ENCODE measurements at places on chromosomes 12 and 14. TPM values are rescaled to one million over a fixed set of nuclear protein-coding genes. Genes with fewer than 3 reads are reported as not detected.
A peak's percentile ranks its signal among the peaks of the same experiment; 100 is the strongest.

DNA sequence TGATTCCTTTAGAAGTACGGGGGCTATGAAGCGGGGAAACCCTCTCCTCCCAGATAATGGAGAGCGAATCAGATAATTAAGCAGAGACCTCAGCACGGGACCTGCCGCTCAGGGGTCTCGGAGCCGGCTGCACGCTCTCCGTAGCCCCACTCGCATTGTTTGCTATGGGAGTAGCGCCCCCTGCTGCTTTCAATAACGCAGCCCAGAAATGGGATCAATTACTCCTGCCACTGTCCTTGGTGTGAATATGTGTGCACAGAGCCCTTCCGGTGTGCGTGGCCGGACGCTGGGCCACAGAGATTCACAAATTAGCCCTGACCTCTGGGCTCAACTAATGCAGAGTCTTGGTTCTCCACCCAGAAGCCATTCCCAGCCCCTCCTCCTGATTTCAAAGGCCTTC lies 76.4 kb upstream of the TMEM132C start:
- no peak overlapping the region for H3K27ac ChIP-seq
- no peaks in the 10 kb centered on the region for H3K27me3 ChIP-seq
- H3K36me3 ChIP-seq, result no peaks in the 10 kb centered on the region
- no peaks in the 10 kb centered on the region for H3K4me1 ChIP-seq
- H3K4me3 ChIP-seq, result no peak overlapping the region

GRCh38 chr14:74258764-74259035 lies 19.5 kb downstream of the VSX2 start:
- no peak overlapping the region for H3K4me3 ChIP-seq
- no peak overlapping the region for H3K27ac ChIP-seq
- DNase-seq, result no peak

HOXC6 gene
- total RNA-seq, result not detected

DNA sequence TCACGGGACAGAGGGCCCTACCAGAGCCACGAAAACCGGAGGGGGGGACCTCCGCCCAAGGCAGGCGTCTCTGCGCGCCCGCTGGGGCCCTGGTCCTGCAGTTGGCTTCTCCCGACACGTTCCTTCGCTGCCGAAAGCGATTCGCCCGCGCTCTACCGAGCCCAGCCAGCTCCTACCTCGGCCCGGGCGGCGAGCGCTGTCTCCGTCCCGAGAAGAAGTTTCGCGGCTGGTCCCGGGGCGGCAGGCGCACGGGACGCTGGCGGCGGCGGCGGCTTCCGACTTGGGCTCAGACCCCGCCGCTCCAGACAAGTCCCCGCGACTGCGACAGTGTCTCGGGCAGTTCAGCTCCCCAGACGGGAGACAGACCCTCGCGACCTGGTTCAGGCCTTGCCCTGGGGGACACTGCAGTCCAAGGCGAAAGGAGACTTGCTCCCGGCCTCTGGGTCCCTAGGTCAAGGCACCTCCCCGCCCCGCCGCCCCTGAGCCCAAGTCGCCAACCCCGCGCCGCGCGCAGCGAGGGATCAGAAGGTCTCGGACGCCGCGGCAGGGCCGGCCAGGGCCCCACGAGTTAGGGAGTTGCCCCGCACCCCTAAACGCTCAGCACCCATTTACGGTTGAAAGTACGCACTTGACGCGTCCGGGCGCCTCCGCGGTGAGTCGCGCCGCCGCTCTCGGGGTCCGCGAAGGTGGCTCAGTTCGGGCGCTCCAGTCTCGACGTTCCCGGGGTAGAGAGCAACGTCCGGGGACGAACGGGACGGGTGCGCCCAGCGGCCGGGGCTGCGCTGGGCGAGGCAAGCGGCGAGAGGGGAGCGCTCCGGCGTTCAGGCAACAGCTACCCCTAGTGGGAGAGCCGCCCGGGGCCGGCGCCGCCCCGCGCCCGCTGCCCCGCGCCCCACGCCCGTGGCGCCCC lies 1.4 kb upstream of the DIO3 start:
- H3K27ac ChIP-seq, result no peak overlapping the region
- H3K27me3 ChIP-seq, result peaks cover 13% of the 10 kb centered on the region
- H3K4me1 ChIP-seq, result no peaks in the 10 kb centered on the region
- peak; percentile 65 for DNase-seq
- no peaks in the 10 kb centered on the region for H3K36me3 ChIP-seq

- H3K27ac ChIP-seq, result no peak overlapping the region
- no peaks in the 10 kb centered on the region for H3K36me3 ChIP-seq
- DNase-seq, result no peak
- no peaks in the 10 kb centered on the region for H3K4me1 ChIP-seq
- H3K4me3 ChIP-seq, result no peak overlapping the region
These were observed 6.4 kb downstream of the ADGRD1 start for GRCh38 chr12:130960058-130960457.

GRCh38 chr12:72075891-72076557 lies 137.4 kb downstream of the TPH2 start:
- no peak overlapping the region for H3K27ac ChIP-seq
- H3K27me3 ChIP-seq, result no peaks in the 10 kb centered on the region
- peak; percentile 36 for DNase-seq

IQSEC3 gene
- total RNA-seq, result 0.06 TPM

- no peak overlapping the region for H3K27ac ChIP-seq
- H3K4me1 ChIP-seq, result no peaks in the 10 kb centered on the region
- no peak overlapping the region for H3K4me3 ChIP-seq
- DNase-seq, result no peak
- H3K36me3 ChIP-seq, result no peaks in the 10 kb centered on the region
These were observed 1028.7 kb downstream of the AACS start for GRCh38 chr12:126093908-126094307.

GRCh38 chr12:12216349-12217017 lies 50.4 kb downstream of the LRP6 start:
- no peaks in the 10 kb centered on the region for H3K4me1 ChIP-seq
- H3K4me3 ChIP-seq, result no peak overlapping the region
